ENCODE measurements at places on chromosomes 13 and 19.

GRCh38 chr13:34263681-34264080 lies 445.7 kb downstream of the RFC3 start:
- no peak for DNase-seq

DNA sequence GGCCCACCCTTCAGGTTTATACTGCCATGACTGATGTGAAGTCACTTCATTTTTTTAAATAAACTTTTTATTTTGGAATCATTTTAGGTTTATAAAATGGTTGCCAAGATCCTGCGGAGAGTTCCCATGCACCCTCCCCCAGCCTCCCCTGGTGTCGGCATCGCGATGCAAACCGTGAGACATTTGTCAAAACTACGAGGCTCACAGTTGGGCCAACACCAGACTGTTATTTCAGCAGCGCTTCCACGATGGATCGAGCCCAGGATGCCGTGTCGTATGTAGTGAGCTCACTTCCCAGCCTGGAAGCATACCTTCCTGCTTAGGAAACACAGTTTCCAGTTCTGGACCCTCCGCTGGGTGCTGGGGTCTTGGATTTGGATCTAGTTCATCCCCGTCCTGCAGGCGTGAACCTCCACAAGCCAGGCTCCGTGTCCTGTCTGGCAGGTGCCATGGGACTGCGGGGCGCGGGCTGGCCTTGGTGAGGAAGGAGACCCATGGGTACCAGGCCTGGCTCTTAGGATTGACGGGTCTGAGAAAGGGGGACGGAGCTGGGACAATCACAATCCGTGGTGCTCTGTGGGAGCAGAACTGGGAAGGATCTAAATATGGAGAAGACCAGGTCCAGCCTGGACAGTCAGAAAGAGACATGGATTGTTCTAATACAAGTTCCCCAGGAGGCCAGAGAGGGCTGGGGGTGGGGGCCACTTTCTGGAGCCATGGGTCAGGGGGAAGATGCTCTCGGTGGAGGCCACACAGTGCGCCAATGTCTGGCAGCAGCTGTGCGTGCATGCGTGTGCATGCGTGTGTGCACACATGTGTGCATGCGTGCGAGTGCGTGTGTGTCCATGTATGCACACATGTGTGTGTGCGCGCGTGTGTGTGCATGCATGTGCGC lies 2.4 kb upstream of the SBK2 start:
- no peak for DNase-seq

- no peak for DNase-seq
These were observed 23.2 kb downstream of the EGLN2 start for GRCh38 chr19:40822161-40822560.

DNA sequence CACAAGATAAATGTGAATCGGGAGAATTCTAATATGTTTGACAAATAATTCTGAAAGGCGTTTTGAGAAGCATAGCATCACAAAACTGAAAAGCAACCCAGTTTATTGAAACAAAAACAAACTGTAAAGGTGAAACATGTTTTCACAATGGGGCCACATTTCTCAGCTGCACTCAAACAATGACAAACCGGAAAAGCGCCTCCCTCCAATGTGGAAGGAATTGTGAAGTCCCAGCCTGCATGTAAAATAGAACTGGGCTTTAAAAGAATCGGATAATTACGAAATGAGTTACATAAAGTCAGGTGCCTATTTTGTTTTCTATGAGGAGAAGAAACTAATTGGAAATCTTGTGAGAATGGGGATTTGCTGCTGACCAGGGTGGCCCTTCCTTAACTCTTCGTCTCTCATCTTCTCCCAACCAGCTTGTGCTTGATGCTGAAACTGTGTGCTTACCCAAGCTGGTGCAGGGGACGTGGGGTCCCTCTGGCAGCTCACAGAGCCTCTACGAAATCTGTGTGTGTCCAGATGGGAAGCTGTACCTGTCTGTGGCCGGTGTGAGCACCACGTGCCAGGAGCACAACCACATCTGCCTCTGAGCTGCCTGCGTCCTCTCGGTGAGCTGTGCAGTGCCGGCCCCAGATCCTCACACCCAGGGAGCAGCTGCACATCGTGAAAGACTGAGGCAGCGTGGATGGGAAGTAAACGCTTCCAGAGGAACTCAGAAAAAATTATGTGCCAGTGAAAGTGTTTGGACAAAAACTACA lies 109.4 kb downstream of the SACS start:
- DNase-seq = no peak

DNA sequence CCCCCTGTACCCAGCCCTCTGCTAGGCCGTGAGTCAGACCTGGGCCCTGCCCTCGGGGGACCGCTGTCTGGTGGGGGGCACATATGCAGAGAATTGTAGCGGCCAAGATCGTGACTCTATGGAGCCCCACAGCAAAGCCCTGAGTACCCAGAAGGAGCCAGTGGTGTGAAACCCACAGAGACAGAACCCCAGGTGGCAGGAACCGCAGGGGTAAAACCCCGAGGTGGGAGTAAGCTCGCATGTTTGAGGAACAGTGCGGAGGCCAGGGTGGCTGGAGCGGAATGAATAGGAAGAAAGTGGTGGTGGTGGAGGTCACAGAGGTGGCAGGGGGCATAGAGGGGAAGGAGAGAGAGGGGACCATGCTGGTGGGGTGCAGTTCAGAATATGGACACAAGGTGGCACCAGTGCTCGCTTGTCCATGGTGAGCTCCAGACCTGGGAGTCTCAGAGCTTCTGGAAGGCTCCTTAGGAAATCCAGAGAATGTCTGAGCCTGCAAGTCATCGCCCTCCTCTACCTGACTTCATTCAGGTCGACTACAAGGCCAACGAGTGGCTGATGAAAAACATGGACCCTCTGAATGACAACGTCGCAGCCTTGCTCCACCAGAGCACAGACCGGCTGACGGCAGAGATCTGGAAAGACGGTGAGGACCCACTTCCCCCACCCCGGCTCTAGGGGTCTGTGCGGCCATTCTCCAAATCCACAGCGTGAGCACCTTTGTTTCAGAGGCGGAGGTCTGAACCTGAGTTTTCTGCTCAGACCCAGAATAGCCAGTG lies 48.9 kb downstream of the MYH14 start:
- no peak for DNase-seq

DNA sequence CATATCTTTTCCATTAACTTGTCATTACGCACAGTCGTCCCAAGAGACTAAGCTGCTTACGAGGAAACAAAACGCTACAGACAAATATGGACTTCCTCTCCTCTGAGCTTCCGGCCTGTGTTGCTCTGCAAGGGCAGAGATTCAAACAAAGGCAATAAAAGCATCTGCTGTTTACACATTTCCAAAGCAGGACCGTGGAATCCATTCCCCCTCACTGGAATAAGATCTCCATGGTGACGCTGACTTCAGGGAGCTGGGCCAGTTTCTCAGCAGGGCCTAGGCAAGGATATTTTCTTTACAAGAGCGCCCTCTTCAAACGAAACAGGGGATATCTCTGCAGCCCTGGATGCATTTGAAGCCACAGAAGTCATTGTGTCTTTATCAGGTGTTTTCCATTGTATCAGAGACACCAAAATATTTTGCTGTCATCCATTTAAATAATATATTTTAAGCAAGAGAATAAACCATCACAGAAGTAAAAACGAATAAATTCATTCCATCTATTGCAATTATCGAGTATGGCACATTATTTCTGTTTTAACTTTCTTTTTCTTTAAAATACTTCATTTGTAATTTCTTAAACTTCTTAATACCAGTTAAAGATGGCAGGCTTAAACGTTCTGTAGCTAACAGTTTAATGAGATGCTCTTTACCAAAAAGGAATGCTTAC lies 177.5 kb downstream of the DCLK1 start:
- DNase-seq = no peak

DNA sequence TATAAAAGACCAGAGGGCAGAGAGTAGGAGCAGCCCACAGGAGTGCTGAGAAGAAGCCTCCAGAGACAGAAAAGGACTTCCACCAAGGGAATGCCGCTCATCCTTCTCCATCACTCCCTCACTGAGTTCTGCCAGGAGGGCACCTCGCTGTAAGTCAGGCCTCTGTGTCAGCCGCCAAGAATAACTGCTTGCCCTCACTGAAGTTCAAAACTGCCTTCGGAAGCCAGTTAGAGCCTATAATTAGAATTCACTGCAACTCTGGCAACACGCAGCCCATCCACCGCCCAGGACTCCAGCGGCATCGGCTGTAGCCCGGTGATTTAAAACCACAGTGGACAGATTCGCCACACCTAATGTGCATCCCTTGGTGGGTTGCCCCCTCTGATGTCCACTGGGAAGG lies 281.8 kb upstream of the ZNF507 start:
- no peak for DNase-seq

DNA sequence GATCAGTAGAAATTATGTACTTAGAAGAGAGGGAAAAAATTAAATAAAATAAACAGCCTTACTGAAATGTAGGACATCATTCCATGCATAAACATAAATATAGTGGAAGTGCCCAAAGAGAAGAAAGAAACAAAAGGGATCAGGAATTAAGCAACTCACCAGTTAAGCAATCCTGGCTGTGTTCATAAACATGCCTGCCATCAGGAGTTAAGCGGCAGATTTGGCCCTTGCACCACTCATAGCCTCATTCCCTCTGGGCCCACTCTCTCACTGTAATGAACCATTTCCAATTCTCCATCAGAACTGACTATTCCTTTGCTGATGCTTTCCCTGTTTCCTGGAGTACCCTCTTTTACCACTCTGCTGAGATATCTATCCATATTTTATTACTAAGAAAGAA lies 281.4 kb downstream of the LHFPL6 start:
- no peak for DNase-seq

GRCh38 chr19:14027856-14028450 lies at the start of gene RLN3:
TSS of gene RLN3 (plus strand) at chr19:14028148. CDS start at chr19:14028205, 57 bp downstream.
- DNase-seq = no peak

DNA sequence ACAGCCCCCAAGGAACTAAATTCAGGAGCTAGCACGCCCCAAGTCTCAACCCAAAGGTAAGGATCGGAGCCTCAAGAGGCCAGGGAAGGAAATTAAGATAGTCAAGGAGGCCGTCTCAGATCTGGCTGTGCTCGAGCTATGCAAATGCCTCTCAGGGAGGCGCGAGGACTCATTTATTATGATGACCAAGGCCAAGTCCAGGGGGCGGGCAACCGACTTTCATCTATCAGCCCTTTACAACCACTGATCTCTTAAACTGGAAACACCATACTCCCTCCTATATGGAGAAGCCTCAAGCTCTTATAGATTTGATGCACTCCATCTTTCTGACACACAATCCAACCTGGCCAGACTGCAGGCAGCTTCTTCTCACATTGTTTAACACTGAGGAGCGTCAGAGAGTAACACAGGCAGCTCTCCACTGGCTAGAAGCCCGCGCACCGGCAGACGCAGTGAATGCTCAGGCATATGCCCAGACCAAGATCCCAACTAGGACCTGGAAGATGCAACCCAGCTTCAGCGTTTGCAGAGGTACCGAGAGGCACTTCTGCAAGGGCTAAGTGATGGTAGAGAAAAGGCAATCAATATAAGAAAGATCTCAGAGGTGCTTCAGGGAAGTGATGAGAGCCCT lies 9.6 kb upstream of the SLC15A1 start:
- DNase-seq = no peak

DNA sequence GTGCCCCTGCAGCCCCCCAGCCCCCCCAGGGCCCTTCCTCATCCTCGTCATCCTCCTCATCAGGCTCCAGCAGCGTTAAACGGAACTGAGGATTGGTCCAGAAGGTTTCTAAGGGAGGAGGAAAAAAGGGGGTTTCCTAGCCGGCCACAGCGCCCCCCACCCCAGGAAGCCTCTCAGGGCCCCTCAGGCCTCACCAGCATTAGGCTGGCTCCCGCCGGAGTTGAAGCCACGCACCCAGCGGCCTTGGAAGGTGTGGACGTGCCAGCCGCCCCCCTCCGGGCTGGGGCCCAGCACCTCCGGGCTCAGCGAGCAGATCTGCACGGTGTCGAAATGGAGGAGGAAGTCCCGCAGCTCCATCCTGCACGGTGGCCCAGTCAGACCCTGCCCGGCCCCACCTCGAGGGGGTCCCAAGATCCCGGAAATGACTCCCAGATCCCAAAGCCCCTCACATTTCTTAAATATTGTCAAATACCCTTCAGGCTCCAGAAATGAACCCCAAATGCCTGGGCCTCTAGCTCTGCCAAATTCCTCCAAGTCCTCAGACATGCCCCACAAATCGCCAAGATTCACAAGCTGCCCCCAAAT lies 6.9 kb downstream of the CAPN12 start:
- DNase-seq = no peak

DNA sequence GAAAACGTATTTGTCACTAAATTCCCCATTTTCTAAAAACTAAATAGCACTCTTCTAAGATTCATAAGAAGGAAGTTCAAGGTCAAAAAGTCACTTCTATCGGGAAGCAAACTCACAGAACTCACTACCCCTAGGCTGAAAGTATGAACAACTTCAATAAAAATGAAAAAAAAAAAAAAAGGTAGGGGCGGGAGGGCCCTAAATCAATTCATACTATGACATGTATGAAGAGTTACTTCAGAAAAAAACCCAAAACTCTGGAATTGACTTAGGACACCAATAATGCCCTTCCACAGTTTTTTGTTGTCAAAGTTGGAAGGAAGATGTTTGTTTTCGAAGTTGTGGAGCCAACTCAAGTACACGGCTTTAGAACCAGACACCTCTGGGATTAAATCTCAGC lies 1.1 kb downstream of the SUCLA2 start:
- no peak for DNase-seq

- peak; percentile 48 for DNase-seq
These were observed 1.6 kb upstream of the BBC3 start for GRCh38 chr19:47232422-47233211.

- peak; percentile 44 for DNase-seq
These were observed 4.4 kb downstream of the ATP12A start for GRCh38 chr13:24684600-24684998.

GRCh38 chr13:29503041-29503837 lies 92.2 kb downstream of the SLC7A1 start:
- no peak for DNase-seq

DNA sequence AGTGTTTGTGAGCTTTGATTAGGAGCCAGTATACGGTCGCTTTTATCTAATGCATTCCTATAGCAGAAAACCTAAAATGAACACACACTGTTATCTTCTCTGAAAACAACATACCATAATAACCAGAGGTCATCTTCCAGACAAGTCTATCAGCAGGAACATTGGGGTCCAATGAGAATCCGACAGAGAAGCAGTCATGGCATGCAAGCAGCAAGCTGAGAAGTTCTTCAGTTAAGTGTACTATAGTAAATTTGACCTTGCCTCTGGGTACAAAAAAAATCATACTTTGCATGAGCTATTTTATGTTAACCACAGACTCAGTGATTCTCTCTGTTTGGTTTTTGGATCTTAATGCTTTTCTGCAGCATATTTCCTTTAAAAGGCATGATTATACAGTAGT lies 1505.1 kb downstream of the PCDH9 start:
- DNase-seq = no peak

DNA sequence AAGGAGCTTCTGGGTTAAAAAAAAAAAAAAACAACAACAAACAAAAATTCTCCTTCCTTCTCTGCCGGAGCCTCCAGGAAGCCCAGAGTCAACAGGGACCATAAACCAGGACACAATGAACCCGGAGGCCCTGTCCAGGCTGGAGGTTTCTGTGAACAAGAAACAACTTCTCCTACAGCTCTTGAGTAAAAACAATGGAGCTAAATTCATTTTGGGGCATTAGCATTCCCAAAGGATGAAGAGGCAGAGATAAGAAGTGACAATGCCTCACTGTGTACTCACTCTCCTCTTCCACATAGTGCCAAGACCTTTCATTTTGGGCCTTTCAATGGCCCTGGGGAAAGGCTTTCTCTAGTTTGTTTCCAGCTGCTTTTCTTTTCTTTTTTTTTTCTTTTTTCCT lies 9.0 kb downstream of the RHPN2 start:
- DNase-seq = no peak

- no peak for DNase-seq
These were observed 331.3 kb downstream of the KLF5 start for GRCh38 chr13:73390100-73390499.

GRCh38 chr13:39910833-39911232 lies 255.4 kb downstream of the COG6 start:
- no peak for DNase-seq

GRCh38 chr19:4197625-4198466 lies 15.4 kb downstream of the ANKRD24 start:
- DNase-seq = peak; percentile 66
